ENCODE measurements at places on chromosomes 2 and 18.

GRCh38 chr2:132270255-132270654, 108.5 kb upstream of the ANKRD30BL start:
- DNase-seq: no peak

GRCh38 chr2:212949786-212950185, 201.6 kb downstream of the IKZF2 start:
- no peak for DNase-seq

DNA sequence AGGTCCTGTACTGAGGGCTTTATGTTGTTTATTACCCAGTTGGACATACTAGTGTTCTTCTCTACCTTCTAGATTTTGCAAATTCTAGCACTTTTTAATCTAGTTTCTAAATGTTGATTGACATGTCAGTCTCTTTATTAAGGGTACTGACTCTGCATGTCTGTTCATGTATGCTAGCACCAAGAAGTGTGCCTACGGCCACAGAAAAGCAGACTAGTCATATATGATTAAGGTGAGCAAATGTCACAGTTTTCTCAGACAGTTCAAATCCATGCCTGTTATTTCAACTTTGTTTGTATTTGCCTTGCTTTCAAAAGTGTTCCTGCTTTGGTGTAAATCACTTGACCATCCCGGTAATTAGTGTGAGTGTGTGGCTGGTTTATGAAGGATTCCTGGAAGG, 145.0 kb upstream of the DSEL start:
- no peak for DNase-seq

GRCh38 chr18:12282442-12283039, 25.5 kb upstream of the TUBB6 start:
- no peak for DNase-seq

DNA sequence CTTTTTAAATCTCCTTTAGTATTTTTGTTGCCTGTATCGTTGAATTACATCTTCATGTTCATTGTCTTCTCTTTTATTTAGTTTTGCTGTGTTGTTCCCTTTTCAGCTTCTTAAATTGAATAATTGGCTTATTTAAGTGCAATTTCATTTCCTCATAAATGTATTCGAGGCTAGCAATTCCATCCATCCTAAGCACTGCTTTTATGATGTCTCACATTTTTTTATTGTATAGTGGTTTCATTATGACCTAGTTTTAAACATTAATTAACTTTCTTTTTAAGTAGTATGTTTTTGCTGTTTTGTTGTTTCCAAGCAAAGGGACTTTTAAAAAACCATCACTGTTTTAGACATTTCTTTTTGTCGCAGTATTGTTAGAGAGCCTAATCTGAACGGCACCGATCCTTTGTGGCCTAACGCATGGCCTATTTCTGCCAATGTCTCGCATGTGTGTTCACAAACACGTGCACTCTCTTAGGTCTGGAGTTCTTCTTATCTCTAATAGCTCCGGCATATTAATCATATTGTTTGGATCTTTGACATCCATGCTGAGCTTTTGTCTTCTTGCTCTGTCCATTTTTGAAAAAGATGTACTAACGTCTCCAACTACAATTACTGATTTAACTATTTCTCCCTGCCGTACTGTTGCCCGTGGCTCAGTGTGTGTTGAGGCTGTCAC, 59.6 kb upstream of the ZNF516 start:
- DNase-seq: no peak

Measured in stimulated activated CD8-positive, alpha-beta memory T cell treated with anti-CD3 and anti-CD28 coated beads, Interleukin-2, amount 100 ng/mL, for 1 hour (primary cell).